ENCODE measurements at places on chromosomes 3 and 15. TPM values are rescaled to one million over a fixed set of nuclear protein-coding genes. Genes with fewer than 3 reads are reported as not detected.

The ADCY5 gene
- polyA plus RNA-seq = 14.5 TPM

The RPL22L1 gene
- 14.1 TPM for polyA plus RNA-seq

The GALNT15 gene
- 23.6 TPM for polyA plus RNA-seq

The GPD1L gene
- polyA plus RNA-seq = 13.7 TPM

The CTXN2 gene
- 0.90 TPM for polyA plus RNA-seq

The HRH1 gene
- 1.3 TPM for polyA plus RNA-seq

The ASB14 gene
- polyA plus RNA-seq = not detected

The CADPS gene
- polyA plus RNA-seq = 34.1 TPM

The ANXA2 gene
- 439 TPM for polyA plus RNA-seq

The WDR72 gene
- not detected for polyA plus RNA-seq

The CCR4 gene
- not detected for polyA plus RNA-seq

The SH2D7 gene
- polyA plus RNA-seq = not detected

The CCDC54 gene
- polyA plus RNA-seq = not detected

The GOLGA8T gene
- polyA plus RNA-seq = not detected

The RSL24D1 gene
- polyA plus RNA-seq = 29.3 TPM

The GOLGA8M gene
- not detected for polyA plus RNA-seq

The ZBTB38 gene
- 6.0 TPM for polyA plus RNA-seq
